ENCODE measurements at places on chromosomes 7 and 10.

DNA sequence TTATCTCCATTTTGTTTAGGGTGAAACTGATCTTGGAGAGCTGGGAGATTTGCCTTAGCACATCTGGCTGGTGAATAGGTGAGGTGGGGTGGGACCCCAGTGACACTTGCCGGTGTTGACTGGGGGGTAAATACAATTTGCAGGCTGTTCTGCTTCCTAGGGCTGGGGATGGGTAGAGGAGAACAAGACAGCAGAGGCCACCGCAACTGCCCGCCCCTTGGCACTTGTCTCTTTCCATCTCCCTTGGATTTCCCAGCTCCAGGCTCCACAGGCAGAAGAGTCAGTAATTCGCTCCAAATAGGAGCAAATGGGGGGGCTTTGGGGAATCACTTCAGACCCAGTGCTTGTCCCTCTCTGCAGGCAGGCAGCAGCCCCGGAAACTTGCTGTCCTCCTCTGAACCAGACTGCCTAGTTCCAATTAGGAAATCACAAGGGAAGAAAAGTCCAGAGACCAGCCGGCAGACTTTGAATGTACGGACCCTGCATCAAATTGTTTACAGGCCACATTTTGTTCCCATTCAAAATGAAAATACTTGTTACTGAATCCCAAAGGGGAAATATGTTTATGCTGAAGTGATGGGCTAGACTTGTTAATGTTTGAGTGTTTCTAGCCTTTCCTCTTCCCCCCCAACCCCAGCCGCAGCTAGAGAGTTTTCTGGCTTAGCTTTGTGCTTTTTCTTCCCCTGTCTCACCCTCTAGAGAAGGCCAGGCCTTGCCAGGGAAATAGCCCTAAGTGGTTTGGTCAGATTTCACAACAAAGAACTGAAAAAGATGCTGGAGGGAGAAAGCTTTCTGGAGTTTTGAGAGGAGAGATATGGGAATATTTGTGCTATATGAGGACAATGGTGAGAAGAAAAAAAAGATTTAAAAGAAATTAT is 10.0 kb upstream of the INPP5F start:
- no peak for DNase-seq

DNA sequence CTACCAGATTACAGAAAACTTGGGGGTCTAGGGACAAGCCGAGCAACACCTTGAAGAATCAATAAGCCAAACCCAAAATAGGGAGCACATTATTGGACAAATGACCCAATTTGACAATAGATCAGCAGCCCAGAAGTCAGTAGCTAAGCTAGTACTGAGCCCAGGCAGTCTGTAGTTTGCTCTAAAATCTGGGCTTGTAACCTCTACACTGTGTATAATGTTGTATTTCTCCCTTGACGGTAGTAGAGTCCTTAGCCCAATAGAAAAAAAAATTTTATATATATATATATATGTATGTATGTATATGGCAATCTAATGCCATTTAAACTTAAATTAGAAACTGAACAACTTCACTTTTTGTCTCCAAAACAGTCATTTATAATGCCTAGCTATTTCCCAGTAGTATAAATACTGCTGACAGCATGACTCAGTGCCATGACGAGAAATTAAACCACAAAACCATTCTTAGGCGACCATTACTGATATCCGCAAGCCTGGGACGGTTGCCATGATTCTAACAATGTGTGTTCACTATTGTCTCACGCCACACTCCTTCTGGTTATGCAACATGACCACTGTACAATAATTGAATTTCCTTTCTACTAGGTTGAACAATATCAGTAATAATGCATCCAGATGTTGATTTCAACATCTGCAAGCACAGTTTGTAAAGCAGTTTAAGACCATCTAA is 110.5 kb downstream of the IPMK start:
- no peak for DNase-seq

DNA sequence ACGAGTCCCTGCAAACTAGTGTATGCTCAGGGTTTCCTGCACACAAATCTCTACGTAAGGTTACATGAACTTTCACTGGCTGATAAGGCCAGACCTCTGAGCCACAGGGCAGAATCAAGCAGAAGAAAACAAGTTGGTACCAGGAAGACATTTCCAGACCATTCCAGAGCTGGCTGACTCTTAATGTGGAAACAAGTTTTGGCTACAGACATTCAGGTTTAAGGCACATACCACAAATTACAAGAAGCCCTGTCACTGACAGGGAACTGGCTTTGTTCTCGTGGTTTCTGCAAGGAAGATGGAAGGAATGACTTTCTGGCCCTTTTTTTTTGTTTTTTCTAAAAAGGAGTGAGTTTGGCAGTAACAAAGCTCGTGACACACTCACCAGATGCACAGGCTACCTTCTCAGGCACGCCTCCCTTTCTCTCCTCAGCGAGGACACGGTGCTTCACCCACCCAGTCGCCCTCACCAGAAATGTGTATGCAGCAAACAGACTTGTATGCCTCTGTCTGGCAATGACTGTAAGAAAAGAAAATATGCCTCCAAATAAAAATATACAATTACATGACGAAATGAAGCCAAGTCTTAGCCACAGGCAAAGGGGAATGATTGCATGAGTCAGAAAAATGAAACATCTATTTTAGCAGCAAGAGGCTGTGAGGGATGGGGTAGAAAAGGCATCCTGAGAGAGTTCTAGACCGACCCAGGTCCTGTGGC is 22.6 kb downstream of the PLAC9 start:
- no peak for DNase-seq

- no peak for DNase-seq
Observed at GRCh38 chr10:27890971-27891370, 107.9 kb downstream of the ODAD2 start.

GRCh38 chr7:36224934-36225858 is 72.1 kb downstream of the EEPD1 start:
- no peak for DNase-seq

- no peak for DNase-seq
Observed at GRCh38 chr10:33416691-33417090, 82.2 kb upstream of the NRP1 start.

DNA sequence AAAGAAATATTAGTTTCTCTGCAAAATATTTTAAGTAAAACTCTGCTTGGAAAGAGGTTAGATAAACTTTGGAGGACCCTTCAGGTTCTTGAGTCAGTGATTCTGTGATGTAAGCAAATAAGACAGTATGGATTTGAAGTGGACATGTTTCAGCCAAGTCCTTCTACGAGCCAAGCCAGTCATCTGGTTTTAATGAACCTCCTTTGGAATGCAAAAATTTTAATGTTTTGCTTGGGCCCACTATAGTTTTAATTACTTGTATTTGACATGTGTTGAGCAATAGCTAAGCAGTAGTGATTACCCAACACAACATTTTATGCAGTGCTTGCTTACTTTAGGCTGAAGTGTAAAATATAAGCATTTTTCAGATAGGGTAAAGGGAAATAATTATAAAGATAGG is 296.3 kb upstream of the SEMA3D start:
- DNase-seq: no peak

DNA sequence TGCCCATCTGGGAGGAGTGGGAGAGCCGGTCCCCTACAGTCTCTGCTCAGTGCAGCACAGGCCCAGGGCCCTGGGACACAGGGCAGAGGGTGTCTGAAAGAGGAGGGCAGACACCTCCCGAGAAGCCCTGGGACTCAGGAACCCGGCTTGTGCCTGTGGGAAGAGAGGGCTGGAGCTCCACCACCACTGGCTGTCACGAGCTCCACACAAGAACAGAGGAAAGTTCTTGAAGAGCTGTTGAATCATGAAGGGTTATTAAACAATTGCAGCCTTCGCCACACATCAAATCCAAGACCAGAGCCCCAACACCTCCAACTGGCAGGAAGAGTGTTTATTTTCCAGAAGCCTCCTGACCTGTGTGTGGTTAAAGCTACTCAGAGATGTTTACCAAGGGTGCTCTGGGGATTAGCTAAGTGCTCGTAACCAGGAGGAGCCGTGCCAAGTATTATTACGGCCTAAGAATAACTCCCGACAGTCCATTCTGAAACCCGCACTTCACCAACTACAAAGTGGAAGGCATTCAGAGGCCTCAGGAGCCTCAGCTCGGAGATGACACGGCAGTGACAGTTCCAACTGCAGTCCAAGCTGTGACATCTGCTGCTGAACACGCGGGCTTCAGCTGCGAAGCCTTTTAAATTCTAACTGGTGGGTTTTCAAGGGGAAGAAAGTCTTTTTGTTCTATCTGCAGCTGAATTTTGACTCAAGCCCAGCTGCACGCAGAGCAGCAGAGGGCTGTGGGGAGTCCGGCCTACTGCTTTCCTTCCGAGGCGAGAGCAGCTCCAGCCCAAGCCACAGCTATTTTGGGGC is 75.1 kb downstream of the MAD1L1 start:
- no peak for DNase-seq

GRCh38 chr10:5033061-5033778 is 29.6 kb upstream of the AKR1C2 start:
- DNase-seq: no peak

DNA sequence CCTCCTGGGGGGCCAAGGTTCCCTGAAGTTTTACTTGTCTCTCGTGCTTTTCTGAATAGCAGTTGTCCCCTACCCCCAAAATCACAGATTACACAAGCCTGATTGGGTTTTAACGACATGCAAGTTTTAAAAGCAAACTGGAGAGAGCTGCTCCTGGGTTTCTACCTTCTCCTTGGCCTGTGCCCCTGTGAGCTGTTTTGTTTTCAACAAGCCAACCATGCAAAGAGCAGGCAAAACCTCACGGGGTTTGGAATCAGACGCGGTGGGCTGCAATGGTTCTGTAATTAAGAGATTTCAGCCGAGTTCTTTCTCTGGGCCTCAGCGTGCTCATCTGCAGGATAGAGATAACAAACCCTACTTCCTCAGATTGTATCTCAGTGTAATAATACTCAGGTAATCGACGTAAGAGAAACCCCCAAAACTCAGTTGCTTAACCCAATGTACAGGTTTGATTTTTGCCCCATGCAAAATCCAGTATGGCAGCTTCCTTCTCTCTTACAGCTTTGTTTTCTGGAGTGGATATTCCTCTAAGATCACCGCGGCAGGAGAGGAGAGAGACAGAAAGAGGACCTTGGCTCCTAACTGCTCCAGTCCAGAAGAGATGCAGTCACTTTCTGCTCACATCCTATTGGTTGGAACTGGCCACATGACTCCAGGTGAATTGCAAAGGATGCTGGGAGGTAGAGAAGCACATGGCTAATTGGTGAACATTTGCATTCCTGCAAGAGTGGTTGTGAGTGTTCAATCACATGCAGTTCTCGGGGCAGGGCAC is 42.0 kb downstream of the MYL10 start:
- DNase-seq: no peak

GRCh38 chr10:97718178-97718577 is 4.6 kb downstream of the MARVELD1 start:
- DNase-seq: no peak

DNA sequence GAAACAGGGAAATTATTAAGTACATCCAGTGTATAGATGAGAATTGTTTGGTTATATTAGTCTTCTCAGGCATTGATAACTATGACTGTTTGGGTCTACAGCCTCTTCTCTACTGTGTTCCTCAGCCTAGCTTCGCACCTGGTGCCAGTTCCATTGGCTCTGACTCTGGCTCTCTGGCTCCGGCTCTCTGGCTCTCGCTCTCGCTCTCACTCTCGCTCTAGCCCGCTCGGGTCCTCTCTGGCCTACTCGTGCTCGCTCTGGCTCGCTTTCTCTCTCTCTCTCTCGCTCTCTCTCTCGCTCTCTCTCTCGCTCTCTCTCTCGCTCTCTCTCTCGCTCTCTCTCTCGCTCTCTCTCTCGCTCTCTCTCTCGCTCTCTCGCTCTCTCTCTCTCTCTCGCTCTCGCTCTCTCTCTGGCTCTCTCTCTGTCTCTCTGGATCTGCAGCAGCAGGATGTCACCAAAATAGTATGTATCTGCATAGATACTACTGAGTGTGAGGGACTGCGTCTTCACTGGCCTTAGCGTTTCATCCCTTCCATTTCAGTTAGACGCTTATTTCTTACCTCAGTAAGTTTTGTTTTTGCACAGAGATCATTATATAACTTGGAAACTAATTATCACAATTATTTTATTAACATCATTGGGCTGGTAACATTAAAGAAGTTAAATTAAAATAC is 6.5 kb upstream of the SSBP1 start:
- no peak for DNase-seq

- no peak for DNase-seq
Observed at GRCh38 chr10:8211631-8212030, 157.1 kb downstream of the GATA3 start.

- no peak for DNase-seq
Observed at GRCh38 chr7:15764010-15764409, 77.5 kb upstream of the MEOX2 start.

Measured in stimulated activated CD4-positive, alpha-beta T cell treated with anti-CD3 and anti-CD28 coated beads, Interleukin-4, amount 100 ng/mL, for 1 hour (primary cell).